CD4-positive, alpha-beta T cell treated with Interleukin-17A for 1 hour (primary cell): ENCODE measurements at places on chromosomes 6 and 20.

DNA sequence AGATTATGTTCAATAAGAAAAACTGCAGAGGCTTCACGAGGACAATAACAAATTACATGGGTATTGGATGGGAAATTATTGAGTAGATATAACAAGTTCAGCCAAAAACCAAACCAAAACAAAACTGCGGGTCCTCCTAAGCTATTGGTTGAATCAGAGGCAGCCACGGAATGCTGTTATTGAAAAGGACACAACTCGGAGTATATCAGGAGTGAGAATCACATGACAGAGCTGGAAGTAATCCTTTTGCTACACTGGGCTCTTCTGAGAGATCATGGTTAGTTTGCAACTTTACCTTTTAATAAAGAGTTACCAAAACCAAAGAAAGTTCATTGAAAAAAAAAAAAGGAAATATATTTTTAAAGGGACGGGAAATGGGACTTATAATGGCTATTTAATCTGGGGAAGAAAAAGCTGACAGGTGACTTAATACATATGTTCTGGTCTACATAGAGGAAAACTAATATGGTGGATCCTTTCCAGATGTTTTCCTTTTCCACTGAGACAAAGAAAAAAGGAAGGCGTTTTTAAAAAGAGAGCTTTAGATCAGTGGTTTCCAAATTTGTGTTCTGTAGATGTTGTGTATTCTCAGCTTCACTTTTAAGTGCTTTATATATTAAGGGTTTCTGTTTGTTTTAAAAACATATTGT lies 6.9 kb upstream of the CITED2 start:
- no peak for DNase-seq

DNA sequence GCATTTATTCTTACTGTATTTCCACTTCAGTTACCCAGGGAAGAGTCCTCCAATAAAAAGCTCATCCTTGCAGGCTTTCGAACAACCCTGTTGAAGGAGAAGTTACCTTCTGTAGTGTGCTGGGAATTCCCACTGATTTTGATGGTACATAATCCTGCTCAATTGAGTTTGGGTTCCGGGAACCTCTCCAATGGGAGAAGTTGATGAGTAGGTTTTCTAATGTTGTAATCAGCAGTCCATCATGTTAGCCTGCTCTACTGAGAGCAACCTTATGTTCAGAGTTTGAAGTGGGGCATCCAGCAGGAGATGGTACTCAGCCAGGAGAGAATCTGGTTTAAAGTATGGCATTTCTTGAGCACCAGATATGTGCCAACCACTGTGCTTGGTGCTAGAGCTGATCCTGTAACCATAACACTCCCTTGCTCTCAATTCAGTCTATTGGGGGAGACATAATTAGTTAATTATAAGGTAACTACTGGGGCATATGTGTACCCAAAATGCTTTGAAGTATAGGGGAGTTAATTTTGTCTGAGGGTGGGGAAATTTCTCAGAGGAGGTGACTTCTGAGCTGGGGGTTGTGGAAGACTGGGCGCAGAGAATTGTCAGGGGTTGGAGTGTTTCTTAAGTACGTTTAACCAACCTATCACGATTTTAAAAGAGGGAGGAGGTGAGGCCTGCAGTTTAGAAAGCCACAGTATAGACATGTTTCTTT lies 2.1 kb downstream of the TOP1 start:
- no peak for DNase-seq

- DNase-seq: no peak
These were observed 426.0 kb downstream of the LMBRD1 start for GRCh38 chr6:69370763-69371162.

- no peak for DNase-seq
These were observed 38.0 kb upstream of the ECHDC1 start for GRCh38 chr6:127381384-127381783.

DNA sequence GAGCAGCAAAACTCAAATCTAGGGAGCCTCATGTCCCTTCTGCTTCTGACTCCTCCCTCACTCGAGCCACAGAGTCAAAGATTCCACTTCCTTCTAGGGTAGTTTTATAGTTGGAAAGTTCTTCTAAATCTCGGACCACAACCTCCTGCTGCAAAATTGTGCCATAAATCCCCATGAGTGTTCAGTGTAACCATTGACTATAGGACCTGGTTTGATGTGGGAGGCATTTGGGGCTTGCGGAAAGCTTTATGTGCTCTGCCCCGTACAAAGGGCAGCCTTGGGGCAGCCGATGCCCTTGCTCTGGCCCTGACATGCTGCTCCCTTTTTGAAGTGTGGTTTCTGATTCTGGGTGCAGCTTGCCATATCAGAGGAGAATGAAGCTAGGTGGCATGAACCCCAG lies 43.6 kb upstream of the IER3 start:
- DNase-seq: peak; percentile 19

DNA sequence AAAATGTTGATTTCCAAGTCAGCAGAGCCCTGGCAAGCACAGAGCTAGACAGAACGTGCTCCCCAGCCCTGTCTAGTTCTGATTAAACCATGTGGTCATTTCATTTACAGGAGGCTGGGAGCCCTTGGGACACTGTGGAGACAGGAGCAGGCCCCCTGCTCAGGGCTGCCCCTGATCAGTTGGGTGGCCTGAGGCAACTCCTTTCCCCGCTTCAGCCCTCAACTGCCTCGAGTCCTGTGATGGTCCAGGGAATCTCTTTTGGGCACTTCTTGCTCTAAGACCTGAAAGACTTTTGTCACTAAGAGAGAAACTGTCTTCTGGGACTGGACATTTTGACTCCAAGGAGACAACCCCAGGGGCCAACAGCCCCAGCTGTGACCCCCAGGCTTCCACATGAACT lies 13.5 kb downstream of the DYNLRB1 start:
- no peak for DNase-seq

DNA sequence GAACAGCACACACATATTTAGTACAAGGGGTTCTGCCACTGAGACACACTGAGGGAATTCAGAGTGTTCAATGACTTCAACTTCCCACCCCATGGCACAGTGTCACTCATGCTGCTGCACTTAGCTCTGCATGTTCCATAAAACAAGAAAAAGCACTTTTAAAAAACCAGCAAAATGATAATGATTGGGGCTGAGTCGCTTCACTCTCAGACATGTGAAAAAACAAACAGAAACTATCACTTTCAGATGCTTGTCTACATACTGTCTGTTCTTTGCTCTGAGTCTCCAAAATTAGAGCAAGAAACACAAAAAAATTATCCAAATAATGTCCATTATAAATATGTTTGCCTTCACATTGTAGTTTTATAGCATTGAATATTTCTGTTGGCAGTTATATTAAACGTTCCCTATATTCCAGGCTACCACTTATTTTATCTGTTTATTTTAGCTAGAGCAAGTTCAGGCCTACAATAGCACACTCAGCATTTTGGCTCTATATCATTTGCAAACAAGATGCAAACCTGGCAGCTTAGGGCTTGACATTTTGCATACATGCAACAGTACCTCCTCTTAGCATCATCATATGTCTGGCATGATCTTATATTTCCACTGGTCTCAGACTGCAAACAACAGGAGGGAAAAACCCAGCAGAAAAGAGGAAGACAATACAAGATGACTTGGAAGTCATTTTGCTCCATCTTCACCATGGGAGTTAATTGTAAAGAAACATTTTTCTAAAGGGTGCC lies 398.8 kb downstream of the HACE1 start:
- DNase-seq: no peak

- no peak for DNase-seq
These were observed 92.2 kb downstream of the CTNNBL1 start for GRCh38 chr20:37786043-37786442.

- no peak for DNase-seq
These were observed 179.9 kb upstream of the DTNBP1 start for GRCh38 chr6:15842727-15843117.

- DNase-seq: no peak
These were observed 22.7 kb downstream of the HIVEP1 start for GRCh38 chr6:12034837-12035236.

DNA sequence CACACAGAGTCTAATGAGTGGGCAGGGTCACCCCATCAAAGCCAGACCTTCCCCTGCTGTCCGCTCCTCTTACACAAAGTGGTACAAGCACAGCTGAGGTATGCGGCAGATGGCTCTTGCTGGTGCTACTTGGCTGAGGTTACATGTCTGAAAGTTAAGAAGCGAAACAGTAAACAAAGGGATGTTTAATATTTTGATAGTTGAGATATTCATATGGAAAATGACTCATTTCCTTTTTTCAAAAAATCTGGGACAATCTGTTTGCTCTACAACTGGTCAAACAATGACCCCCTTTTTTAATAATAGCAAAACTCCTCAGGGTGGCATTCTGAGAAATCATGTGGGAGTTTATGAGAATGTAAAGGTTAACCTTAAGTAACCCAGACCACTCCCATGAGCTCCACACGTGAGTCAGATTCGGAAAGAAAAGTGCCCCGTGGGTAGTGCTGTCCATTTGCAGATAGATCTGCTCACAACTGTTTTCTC lies 245.3 kb downstream of the TBXT start:
- no peak for DNase-seq

DNA sequence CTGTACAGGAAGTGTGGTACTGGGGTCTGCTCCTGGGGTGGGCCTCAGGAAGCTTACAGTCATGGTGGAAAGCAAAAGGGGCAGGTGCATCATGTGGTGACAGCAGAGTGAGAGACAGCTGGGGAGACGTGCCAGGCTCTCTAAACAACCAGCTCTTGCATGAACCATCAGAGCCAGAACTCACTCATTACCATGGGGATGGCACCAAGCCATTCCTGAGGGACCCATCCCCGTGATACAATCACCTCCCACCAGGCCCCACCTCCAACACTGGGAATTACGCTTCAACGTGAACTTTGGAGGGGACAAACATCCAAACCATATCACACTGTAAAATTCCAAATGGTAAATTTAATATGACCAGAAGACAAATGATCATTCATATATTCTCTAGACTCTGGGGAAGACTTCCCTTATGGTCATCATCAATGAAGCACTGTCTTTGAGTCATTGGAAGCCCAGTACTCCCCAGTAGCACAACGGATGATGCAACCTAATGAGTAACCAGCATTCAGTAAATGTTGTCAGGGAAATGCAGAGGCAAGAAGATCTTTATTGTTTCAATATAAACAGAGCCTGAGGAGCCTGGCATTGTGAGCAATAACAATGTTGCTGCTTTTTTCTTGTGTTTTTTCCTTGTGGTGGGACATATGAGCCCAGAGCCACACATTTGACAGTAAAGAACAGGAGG lies 48.2 kb upstream of the RALY start:
- no peak for DNase-seq

GRCh38 chr6:167079853-167080297 lies 43.0 kb upstream of the CCR6 start:
- peak; percentile 76 for DNase-seq

- no peak for DNase-seq
These were observed 99.2 kb upstream of the RREB1 start for GRCh38 chr6:7008451-7008988.

- DNase-seq: no peak
These were observed 237.8 kb downstream of the ZNF217 start for GRCh38 chr20:53355790-53356189.

DNA sequence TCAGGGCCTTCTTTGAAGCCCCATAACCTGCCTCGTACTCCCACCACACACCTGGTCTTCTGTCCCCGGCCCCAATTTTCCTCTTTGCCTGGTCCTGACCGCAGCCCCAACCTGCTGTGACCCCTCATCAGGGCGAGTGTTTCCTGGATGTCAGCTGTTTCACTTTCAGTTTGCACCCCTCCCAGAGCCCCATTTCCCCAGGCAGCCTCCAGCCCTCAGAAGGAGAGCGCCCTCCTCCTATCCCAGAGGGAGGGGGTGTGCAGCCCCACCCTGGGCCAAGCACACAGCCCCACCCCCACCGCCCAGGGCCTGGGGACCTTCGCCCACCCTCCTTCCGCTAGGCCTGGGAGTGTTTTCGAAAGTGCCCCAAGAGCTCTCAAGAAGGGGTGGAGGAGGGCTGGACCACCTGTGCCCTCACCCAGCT lies 1.5 kb downstream of the BAK1 start:
- peak; percentile 73 for DNase-seq

GRCh38 chr6:150668900-150669302 lies 69.2 kb downstream of the PLEKHG1 start:
- no peak for DNase-seq

GRCh38 chr6:17656092-17656491 lies 50.6 kb downstream of the NUP153 start:
- no peak for DNase-seq

GRCh38 chr6:136822046-136822375 lies 381 bp upstream of the PEX7 start:
- no peak for DNase-seq

DNA sequence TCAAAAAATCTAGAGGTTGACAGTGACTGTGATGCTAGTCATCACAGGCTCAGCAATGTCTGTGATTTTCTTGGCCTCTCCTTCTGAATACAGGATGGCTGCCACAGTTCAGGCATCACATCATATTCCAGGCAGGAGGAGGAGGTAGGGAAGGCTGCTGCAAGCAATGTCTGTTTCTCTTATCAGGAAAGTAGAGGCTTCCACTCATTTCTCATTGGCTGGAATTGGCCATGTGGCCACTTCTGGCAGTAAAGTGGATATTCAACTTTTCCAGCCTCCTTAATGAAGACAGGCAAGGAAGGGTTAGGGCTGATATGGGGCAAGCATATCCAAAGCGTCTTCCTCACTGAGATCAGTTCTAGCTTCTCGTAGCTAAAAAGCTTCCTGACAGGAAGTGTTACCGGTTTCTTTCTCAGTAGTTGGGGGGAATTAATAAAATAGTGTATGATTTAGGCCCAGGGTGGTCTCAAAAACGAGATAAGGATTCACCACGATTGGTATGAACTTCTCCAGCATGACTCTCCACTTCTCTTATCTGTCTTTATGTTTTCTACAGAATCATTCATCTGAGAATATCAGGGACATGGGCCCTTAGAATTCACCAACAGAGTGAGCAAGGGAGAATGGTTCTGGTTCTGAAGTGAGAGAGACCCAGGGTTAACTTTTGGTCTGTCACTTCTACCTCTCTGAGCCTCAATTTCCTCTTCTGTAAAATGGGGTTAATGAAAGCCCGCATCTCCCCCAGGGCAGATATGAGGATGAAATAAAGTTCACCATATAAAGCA lies 32.7 kb upstream of the PSMF1 start:
- DNase-seq: no peak

- DNase-seq: no peak
These were observed 117.4 kb upstream of the PRDM1 start for GRCh38 chr6:105968603-105969333.

DNA sequence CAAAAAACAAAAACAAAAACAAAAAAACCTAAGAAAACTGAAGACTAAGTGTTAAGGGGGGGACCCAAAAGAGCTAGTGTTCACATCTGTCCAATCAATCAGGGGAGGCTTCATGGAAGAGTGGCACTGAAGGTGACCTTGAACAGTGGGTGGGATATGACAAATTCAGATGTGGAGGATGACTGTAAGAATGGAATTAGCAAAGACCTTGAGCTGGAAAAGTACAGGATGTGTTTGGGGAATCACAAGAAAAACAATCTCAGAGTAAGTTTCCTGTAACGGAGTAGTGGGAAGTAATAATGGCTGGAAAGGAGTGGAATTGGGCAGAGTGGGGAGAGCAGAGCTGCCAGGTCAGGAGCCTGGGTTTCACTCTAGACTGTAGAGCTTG lies 2.9 kb upstream of the IER3 start:
- no peak for DNase-seq

DNA sequence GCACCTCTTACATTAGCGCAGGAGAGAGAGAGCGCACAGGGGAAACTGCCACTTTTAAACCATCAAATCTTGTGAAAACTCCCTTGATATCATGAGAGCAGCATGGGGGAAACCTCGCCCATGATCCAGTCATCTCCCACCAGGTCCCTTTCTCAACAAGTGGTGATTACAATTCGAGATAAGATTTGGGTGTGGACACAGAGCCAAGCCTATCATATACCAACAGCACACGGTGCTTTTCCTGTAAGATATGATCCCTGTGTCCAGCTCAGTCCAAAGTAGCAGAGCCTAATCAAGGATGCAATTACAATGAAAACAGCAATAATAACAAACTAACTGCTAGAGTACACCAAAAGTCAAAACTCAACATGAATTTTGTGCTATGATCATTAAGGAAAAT lies 148.7 kb upstream of the TCF21 start:
- no peak for DNase-seq
